ENCODE measurements at places on chromosomes 12 and 14.

GRCh38 chr12:72271451-72272090 lies 599 bp upstream of the TRHDE start:
- peak; percentile 34 for DNase-seq

GRCh38 chr14:22387776-22388241 lies 201.2 kb downstream of the DAD1 start:
- peak; percentile 85 for DNase-seq

DNA sequence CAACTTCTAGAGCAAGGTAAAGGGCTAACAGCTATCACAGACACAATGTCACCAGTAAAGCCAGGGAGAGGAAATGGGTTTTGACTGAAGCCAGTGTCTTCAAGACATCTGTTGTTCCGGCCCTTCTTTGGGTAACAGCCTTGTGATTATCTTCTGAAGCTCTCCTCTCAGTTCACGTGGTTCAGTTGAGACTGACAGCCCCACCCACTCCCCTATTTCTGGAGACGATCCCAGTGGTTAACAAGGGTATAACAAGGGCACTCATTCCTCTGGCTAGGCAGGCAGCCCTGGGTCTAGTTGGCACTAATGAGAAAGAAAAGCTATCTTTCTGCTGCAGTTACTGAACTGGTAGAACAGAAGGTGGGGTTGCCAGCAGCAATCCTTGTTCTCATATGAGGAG lies 6.9 kb downstream of the GNPTAB start:
- no peak for DNase-seq

GRCh38 chr14:22384167-22384549 lies 204.9 kb downstream of the DAD1 start:
- DNase-seq: no peak

DNA sequence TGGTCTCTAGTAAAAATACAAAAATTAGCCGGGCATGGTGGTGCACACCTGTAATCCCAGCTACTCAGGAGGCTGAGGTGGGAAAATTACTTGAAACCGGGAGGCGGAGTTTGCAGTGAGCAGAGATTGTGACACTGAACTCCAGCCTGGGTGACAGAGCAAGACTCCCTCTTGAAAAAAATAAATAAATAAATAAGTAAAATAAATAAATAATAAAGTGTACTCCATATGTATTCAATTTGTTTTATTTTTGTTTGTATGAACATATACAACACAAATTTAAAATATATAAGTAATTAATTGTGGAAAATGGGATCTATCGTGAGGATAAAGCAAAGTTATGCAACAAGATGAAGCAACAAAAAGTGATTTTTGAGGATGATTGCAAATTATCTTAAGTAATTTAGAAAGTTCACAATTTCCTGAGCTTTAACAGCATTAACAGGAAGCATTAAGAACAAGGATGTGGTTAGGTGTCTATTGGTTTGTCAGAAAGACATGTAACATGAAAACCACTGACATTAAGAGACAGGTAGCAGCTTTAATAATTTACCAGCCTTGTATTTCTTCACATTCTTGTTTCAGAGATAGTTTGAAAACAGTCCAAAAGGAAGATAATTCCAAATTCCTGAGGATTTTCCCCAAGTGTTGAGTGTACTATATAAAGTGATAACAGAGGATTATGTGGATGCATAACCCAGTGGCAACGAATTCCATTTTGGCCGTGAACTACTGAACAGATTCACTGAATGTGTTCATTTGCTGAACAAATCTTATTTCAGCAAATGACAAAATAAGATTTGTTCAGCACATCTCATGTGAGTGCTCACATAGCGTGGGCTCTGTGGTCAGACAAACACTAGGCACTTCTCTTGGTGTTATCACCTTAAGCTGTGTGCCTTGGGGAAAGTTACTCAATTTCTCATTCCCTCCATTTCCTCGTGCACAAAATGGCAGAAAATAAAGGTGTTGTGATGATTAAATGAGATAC lies 68.6 kb upstream of the RESF1 start:
- DNase-seq: no peak

- DNase-seq: no peak
Observed at GRCh38 chr12:127685491-127685890, 581.5 kb upstream of the TMEM132C start.
